Right atrium auricular region (tissue), 2 donors: ENCODE measurements at places on chromosomes 7 and 10. TPM values are rescaled to one million over a fixed set of nuclear protein-coding genes. Genes with fewer than 3 reads are reported as not detected.

The NRG3 gene
- total RNA-seq = 1.4 TPM

DNA sequence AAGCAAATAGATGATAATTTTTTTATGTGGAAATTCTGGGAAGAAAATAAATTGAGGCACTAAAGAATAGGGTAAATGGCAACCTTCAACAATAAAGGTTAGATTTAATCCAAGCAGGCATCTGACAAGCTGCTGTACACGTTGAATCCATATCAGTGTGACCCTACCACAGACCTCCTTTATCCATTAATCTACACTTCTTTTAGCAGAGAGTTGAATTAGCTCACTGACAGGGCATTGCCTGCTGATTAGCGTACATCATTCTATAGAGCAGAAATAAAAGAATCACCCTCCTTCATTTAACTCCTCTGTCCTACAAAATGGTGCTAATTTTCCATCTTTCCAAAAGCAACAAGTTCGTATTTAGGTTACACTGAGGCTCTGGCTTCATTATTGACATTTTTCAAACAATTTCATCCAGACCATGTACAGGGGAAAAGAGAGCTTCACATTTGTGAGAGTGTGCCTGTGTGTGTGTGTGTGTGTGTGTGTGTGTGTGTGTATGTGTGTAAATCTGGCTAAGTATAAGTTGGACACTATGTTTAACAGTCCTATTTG lies 356.0 kb downstream of the TFEC start:
- DNase-seq = no peak

The MRLN gene
- not detected for total RNA-seq

DNA sequence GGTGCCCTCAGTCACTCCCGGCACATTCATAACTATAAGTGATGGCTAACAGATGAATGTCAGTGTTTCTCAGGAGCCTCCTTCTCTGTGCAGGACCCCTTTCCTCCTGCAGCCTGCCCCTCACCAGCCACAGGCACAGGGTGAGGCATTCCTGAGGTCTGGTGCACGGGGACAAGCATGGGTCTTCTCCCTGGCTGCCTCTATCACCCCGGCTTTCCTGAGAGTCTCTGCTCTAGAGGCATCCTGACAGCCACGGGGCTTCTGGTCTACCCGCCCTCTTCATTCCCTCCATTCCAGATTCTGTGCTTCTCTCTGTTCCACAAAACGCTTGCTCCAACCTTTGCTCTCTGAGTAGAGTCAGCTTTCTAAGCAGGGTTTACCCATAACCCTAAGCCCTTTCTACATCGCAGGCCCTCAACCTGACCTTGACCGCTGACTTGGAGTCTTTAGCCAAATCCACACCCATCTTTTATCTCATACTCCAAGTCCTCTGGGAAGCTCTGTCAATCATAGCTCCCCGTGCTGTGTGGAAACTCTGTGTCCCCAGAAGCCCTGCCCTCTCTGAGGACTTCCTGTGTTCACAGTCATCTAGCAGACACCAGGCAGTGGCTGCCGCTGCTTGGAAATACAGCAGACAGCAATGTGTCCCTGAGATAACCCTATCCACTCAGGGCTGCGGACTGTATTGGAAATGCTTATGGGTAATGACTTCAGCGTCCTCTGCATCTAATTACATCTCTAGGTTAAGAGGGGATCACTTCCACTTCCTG lies 159.0 kb downstream of the SFMBT2 start:
- no peak for DNase-seq

- DNase-seq = no peak
Measured at GRCh38 chr7:91344911-91345310, 80.7 kb downstream of the FZD1 start.

- no peak for DNase-seq
Measured at GRCh38 chr7:154424350-154424749, 372.2 kb downstream of the DPP6 start.

GRCh38 chr7:140646931-140647647 lies 6.5 kb upstream of the DENND2A start:
- no peak for DNase-seq

The KBTBD2 gene
- 22.4 TPM for total RNA-seq

- DNase-seq = no peak
Measured at GRCh38 chr7:82291931-82292330, 151.6 kb downstream of the CACNA2D1 start.

- DNase-seq = peak; percentile 83
Measured at GRCh38 chr7:100626530-100627237, 14.3 kb downstream of the MOSPD3 start.

- no peak for DNase-seq
Measured at GRCh38 chr10:50426485-50426884, 175.2 kb upstream of the ASAH2 start.

GRCh38 chr10:24292304-24293293 lies 83.7 kb downstream of the KIAA1217 start:
- no peak for DNase-seq

- no peak for DNase-seq
Measured at GRCh38 chr10:98659951-98660350, 213.2 kb upstream of the HPS1 start.

DNA sequence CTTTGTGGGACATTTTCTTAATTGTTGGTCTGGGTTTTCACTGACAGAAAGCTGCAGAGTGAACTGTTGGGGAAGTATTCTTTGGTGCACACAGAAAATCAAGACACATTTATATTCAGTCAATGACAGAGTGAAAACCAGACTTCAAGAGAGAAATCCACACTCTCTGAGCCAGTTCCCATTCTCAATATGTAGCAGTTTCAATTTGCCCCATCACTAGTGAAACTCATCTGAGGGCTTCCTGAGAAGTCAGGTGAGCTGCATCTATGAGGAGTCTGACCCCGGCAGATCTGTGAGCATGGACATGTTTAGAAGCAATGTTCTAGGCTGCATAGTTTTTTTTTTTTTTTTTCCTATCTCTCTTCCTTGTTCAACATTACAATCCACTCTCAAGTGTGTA lies 163.7 kb upstream of the AHR start:
- no peak for DNase-seq

- DNase-seq = no peak
Measured at GRCh38 chr10:129272866-129273650, 194.0 kb upstream of the MGMT start.
